SK-MEL-5 (cell line): ENCODE measurements at places on chromosomes 7 and 10. TPM values are rescaled to one million over a fixed set of nuclear protein-coding genes. Genes with fewer than 3 reads are reported as not detected.

PDE6C gene
- not detected in 2 replicates for total RNA-seq

OR6B1 gene
- total RNA-seq: not detected in 2 replicates

HYAL4 gene
- total RNA-seq: not detected in 2 replicates

LOXL4 gene
- total RNA-seq: not detected in 2 replicates

TMEM140 gene
- total RNA-seq: 18.3 and 21.2 TPM in 2 replicates

PRR15 gene
- total RNA-seq: not detected in 2 replicates

AGMO gene
- 1.0 and 2.7 TPM in 2 replicates for total RNA-seq

CRTAC1 gene
- 1.8 and 2.6 TPM in 2 replicates for total RNA-seq

NKX2-3 gene
- total RNA-seq: 0.19 and 0.24 TPM in 2 replicates

MTPN gene
- total RNA-seq: 159 and 168 TPM in 2 replicates

PPP1R17 gene
- not detected in 2 replicates for total RNA-seq

SLC26A5 gene
- not detected in 2 replicates for total RNA-seq

SPDYE16 gene
- total RNA-seq: not detected in 2 replicates

PCBD1 gene
- 60.1 and 60.3 TPM in 2 replicates for total RNA-seq

DUS4L gene
- total RNA-seq: 24.8 and 25.6 TPM in 2 replicates

STOX1 gene
- total RNA-seq: 1.8 and 2.0 TPM in 2 replicates

HACD1 gene
- 24.2 and 25.3 TPM in 2 replicates for total RNA-seq

ACTL6B gene
- not detected in 2 replicates for total RNA-seq

MSMB gene
- not detected in 2 replicates for total RNA-seq

MEPCE gene
- total RNA-seq: 48.2 and 53.5 TPM in 2 replicates

AKR1C4 gene
- total RNA-seq: not detected in 2 replicates

PNLIPRP3 gene
- total RNA-seq: 13.1 and 13.6 TPM in 2 replicates
